ENCODE measurements at places on chromosomes 7 and 10.

DNA sequence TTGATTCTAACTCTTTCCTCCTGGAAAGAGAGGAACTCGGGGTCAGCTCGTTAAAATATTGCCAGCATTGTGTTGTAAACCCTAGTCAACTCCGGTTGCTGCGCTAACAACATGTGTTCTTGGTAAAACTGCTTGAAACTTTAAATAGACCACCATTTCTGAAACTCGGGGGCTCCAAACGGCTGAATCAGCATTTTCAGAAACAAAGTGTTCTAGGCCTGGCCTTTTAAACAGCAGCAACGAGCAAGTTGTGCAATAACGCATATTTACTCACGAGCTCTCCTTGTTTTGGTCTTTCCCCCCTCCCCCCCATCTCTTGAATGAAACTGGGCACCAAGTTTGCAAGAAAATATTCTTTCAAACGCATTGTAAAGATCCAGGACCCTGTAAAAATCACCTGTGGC, 9.2 kb upstream of the GRB10 start:
- H3K27ac ChIP-seq: no peak overlapping the region
- no peak for DNase-seq
- H3K36me3 ChIP-seq: no peaks in the 10 kb centered on the region
- H3K4me1 ChIP-seq: peaks cover 3% of the 10 kb centered on the region
- H3K27me3 ChIP-seq: peaks cover 46% of the 10 kb centered on the region

- H3K27ac ChIP-seq: no peak overlapping the region
- no peak overlapping the region for H3K4me3 ChIP-seq
- peaks cover 12% of the 10 kb centered on the region for H3K4me1 ChIP-seq
- no peak for DNase-seq
- H3K36me3 ChIP-seq: no peaks in the 10 kb centered on the region
- H3K27me3 ChIP-seq: peaks cover 35% of the 10 kb centered on the region
Observed at GRCh38 chr10:101116754-101117153, 14.3 kb upstream of the TLX1 start.

GRCh38 chr10:97810446-97810845, 38.6 kb upstream of the SFRP5 start:
- DNase-seq: no peak
- H3K4me1 ChIP-seq: peaks cover 6% of the 10 kb centered on the region
- no peaks in the 10 kb centered on the region for H3K27me3 ChIP-seq

DNA sequence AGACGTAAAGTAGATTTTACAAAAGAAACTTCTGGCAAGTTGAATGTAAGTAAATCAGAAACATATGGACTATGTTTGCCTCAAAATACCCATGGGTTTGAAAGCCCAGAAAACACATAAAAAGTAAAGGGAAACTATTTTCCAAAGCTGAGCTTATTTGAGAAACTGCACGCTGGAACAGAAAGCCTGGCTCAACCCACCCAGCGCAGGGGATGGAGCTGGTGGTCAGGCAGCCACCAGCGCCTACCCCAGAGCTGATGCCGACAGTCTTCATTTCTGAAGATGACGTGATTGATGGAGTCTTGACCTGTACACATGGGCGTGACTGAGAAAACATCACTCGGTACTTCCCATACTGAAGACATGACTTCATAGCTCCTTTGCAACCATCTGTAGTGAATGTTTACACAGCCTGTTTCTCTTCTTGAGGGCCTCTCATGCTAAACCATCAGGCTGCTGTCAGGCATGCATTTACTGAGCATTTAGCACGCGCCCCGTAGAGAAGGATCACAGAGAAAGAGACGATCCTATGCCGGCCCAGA, 232.6 kb upstream of the AUTS2 start:
- DNase-seq: no peak
- peaks cover 4% of the 10 kb centered on the region for H3K36me3 ChIP-seq
- H3K27me3 ChIP-seq: no peaks in the 10 kb centered on the region
- H3K4me1 ChIP-seq: no peaks in the 10 kb centered on the region
- H3K4me3 ChIP-seq: no peak overlapping the region

- H3K36me3 ChIP-seq: no peaks in the 10 kb centered on the region
- H3K27ac ChIP-seq: no peak overlapping the region
- peaks cover 7% of the 10 kb centered on the region for H3K27me3 ChIP-seq
- no peaks in the 10 kb centered on the region for H3K4me1 ChIP-seq
- no peak overlapping the region for H3K4me3 ChIP-seq
- no peak for DNase-seq
Observed at GRCh38 chr10:131001438-131001837, 310.1 kb downstream of the TCERG1L start.

DNA sequence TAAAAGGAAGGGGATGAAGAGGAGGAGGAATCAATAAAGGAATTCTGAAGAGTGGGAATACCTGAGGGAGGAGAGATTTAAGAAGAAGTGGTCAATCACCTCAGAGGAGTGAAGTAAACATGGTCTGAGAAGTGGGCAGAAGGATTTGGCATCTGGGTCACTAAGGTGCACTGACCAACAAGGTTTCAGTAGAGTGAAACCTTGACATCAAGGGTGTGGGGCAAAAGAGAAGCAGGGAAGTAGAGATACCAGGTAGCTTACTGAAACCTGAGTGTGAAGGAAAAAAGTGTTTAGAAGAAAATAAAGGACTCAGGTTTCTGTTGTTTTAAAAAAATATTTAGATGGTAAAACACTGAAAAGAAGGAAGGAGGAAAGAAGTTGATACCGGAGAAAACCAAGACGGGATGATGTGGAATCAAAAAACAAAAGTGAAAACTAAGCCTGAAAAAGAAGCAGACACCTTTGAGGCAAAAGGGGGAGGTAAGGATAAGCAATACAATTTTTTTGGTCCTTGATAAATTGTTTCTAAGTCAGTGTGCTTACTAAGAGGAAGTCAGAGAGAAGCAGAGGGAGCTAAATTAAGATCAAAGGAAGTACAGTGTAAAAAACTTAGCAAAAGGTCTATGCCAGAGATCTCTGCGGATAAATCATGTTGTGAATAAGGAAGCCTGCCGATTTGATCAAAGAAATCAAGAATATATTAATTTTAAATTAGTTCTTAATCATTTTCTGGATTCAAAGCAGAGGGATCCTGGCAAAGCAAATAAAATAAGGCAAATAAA, 137.2 kb upstream of the GPR22 start:
- peaks cover 16% of the 10 kb centered on the region for H3K36me3 ChIP-seq
- no peak for DNase-seq
- peak overlapping the region; percentile 37 for H3K4me3 ChIP-seq
- no peak overlapping the region for H3K27ac ChIP-seq
- peaks cover 14% of the 10 kb centered on the region for H3K4me1 ChIP-seq

GRCh38 chr7:138032186-138032585, 30.3 kb upstream of the CREB3L2 start:
- no peak overlapping the region for H3K4me3 ChIP-seq
- peaks cover 7% of the 10 kb centered on the region for H3K36me3 ChIP-seq
- no peak overlapping the region for H3K27ac ChIP-seq
- H3K27me3 ChIP-seq: peaks cover 5% of the 10 kb centered on the region

All from naive thymus-derived CD8-positive, alpha-beta T cell (primary cell).